ENCODE measurements at places on chromosomes 16 and 17.
A peak's percentile ranks its signal among the peaks of the same experiment; 100 is the strongest.

GRCh38 chr17:60156746-60157145, 7.0 kb downstream of the CA4 start:
- no peak for DNase-seq

DNA sequence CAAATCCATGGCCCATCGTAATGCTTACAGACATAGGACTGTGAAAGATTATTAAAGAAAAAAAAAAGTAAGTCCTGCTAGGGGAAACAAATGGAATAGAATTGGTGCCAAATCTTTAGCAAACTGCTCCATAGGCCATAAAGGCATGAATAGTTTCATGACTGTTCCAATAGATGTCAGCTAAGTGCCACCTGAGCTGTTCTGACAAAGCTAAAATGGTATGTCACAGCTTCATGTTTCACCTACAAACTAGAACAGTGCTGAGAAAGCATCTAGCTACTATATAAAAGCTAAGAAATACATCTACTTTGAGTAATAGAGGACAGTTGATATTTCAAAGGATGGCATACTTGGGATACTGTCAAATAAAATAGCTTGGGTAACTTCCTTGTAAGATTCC, 771.6 kb upstream of the CA10 start:
- no peak for DNase-seq

- DNase-seq, result peak; percentile 29
Observed at GRCh38 chr16:56610017-56610608, 1.7 kb downstream of the MT2A start.

- DNase-seq, result no peak
Observed at GRCh38 chr17:12756786-12757185, 32.5 kb upstream of the ARHGAP44 start.

DNA sequence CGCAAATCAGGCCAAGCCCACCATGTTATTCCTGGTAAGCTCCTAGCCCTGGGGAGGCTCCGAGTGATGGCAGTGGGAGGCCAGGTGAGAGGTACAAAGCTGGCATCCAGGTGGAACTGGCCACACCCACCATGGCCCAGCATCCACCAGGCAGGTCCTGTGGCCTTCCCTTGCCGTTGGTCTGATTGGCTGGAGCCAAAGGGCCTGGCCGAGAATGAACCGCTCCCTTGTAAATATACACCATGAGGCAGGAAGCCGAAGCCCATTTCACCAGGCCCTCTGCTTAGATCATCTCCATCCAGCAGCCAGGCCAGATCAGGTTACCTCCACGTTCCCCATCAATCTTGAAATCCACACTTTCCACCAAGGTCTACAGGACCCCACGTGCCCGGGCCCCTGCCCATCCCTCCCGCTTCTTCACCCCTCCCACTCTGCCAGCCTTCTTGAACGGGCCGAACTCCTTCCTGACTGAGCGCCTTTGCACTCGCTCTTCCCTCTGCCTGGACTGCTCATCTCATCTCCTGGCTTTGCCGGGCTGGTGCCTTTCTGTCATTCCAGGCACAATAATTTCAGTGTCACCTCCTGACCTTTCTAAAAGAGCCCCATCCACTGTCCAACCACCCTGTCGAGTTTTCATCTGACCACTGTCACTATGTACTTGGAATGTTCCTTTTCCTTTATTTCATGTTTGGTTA, 5.8 kb downstream of the SOCS1 start:
- no peak for DNase-seq

DNA sequence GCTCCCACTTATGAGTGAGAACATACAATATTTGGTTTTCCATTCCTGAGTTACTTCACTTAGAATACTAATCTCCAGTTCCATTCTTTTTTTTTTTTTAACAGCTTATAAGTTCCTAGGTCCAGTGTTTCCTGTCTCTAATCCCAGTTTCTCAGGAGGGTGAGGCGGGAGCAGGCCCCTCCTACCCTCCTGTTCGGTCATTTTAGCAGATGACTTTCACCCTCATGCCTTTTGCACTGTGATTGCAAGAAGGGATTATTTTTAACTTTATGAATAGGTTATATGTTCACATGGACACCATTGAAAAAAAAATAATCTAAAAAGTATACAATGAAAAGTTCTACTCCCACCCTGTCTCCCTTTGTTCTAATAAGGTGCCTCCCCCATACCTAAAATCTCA, 47.6 kb downstream of the CDH1 start:
- DNase-seq, result no peak

DNA sequence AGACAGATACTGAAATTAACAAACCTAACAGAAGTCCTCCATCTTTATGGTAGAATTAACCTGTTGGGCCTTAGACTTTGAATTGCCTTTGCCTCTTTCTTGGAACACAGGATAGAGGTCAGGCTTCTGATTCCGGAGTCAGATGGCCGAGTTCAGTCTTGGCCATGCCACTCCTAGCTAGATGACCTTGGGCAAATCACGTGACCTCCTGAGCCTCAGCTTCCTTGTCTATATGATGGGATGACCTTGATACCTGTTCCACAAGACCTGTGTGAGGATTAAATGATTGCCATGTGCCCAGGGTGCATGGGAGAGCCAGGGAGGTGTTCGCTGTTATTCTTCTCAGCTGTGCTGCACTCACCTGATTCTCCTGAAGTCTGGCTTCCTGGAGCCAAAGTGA, 161.4 kb downstream of the CMIP start:
- DNase-seq, result no peak

- no peak for DNase-seq
Observed at GRCh38 chr16:49362230-49362629, 11.4 kb upstream of the C16orf78 start.

DNA sequence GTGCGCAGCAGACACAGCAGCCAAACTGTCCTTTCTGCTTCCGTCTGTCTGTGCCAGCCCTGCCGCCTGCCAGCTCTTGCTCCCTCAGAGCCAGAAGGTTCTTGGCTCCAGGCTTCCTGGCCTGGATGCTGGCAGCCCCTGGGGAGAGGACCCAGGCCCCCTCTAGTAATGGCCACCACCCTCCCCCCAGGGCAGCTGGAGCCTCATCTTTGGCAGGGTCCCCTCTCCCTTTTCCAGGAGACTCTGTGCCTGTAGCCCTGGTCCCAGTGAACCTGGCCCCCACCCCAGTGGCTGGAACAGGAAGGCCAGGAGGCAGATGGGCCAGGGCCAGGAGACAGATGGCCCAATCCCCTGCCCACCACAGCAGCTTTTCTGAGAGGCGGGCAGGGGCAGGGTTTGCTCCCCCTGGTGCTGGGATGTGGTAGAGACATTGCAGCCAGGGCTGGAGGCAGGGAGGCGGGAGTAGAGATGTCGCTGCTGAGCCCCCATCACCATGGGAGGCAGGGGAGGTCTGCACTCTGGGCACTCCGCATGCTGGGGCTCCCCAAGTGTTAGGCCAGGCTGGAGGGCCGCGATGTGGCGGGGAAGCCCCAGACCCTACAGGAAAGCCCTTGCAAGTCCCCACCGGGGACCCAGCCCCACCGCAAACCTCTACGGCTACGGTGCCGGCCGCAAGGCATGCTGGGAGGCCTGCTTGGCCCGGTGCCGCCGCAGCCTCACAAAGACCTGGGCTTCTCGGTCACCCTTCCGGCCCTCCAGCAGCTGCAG, 16.7 kb downstream of the UNC13D start:
- DNase-seq, result peak; percentile 52

- no peak for DNase-seq
Observed at GRCh38 chr17:30323895-30324319, 9.9 kb downstream of the TMIGD1 start.

DNA sequence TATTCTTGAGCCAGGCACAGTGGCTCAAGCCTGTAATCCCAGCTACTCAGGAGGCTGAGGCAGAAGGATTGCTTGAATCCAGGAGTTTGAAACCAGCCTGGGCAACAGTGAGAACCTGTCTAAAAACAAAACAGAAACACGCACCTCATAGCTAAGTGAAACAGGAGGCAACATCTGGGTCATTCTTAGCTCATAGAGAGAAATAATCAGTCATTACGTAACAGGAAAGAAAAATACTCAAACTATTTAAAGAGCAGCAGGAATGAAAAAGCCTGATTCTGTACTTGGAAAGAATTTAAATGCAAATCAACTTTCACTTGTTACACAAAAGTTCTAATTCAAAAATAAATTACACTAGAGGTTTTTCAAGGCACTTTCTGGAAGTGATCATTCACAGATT, 17.2 kb downstream of the CHCT1 start:
- no peak for DNase-seq

- DNase-seq, result no peak
Observed at GRCh38 chr17:79613195-79613772, 2.4 kb upstream of the RBFOX3 start.

DNA sequence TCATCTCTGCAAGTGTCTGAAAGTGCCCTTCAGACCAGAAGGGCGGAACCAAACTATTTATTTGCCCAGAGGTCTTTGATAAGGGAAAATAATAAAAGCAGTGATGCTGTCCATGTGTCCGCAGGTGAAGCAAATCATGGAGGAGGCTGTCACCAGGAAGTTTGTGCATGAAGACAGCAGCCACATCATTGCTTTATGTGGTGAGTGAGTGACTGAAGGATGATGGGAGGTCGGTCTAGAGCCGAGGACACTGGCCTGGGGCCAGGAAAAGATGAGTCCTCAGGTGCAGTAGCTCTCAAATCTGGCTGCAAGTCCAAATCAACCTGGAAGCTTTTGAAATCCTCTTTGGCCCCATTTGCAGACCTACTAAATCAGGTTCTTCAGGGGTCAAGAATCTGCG, 6.1 kb downstream of the SGSM2 start:
- peak; percentile 11 for DNase-seq

DNA sequence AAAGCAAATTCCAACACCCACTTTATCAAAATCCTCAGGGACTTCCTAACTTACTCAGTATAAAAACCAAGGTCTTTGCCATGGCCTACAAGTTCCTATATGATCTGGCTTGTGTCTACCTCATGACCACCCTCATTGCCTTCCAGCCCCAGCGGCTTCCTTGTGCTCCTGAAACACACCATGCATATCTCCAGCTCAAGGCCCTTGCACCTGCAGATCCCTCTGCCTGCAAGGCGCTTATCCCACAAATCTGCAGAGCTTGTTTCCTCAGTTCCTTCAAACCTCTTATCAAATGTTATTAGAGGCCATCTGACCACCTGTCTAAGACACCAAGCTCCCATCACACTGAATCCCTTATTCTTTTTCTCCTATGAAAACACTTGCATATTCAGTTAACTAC, 2.6 kb downstream of the BBS2 start:
- DNase-seq, result no peak

GRCh38 chr16:11224096-11224893, 31.7 kb downstream of the SOCS1 start:
- DNase-seq, result peak; percentile 39

GRCh38 chr17:29115961-29116803, 64.0 kb downstream of the MYO18A start:
- DNase-seq, result no peak

DNA sequence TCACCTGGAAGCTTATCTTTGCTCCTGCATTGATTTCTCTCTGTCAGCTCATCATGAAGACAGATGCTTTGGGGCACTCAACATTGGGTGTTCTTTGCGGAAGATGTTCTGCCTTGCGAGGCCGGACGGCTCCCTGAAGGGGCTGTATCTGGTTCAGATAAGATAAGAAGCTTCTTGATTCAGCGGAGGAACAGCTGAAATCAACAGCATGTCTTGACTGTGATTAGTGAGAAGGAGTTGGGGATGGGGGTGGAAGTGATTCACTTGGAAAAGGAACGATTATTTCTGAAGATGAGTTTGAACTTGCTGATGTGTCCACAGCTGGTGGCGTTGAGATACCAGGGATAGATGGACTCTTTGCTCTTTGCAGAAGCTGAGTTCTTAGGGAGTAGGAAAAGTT, 126.9 kb upstream of the WSCD1 start:
- no peak for DNase-seq

- no peak for DNase-seq
Observed at GRCh38 chr16:10868596-10869469, 8.2 kb upstream of the CIITA start.

DNA sequence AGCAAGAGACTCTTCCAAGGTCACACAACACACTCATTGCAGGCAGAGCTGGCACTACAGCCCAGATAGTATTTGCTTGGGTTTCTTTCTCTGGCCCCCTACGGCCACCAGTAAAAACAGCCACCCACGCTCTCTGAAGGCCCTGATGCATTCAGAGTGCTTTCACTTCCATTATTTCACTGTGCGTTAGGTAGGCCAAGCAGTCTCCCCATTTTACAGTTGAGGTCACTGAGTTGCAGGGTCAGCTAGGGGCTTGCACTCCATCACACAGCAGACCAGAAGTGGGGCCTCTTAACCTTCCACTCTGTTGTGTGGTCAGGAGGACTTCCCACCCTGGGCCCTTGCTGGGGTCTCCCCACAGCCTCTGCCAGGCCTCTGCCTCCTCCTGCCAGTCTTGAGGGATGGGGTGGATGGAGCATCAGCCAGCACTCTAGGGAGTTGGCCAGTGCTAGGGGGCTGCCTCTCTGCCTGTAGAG, 2.5 kb downstream of the TBX21 start:
- no peak for DNase-seq

GRCh38 chr17:78923660-78924453, 1.3 kb downstream of the TIMP2 start:
- peak; percentile 31 for DNase-seq

- DNase-seq, result no peak
Observed at GRCh38 chr16:78278056-78278450, 178.6 kb downstream of the WWOX start.

DNA sequence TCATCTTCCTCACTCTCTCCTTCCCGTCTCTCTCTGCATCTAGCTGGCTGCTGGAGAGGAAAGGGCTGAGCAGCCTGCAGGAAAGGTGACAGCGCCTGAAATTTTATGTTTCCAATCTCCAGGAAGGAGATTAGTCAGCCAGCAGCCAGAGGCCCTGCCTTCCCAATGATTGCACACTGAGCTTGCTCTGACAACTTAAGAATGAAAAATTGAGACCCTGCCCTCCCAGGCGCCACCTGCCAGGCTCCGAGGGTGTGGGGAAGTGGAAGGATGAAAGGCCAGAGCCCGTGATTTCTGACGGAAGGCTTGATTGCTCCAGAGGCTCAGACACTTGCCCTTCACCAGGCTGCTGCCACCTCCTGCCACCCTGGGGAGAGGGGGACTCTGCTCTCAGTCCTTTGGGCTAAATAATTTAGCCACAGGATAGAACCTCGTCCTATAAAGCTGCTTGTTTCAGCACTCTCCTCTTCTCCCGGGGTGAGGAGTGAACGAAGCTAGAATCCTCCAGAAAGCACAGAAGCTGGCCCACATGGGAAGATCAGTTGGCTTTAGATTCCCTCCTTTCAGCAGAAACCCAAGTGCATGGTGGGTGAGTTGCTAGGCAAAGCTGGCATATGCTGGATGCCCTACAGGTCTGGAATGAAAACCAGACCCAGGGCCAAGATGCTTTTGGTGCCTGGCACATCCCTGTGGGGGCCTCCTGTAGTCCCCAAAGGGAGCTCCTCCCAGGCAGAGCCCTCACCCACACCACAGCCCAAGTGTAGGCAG, 33.5 kb downstream of the GRIN2C start:
- DNase-seq, result no peak

GRCh38 chr17:31475378-31476162, 84.1 kb downstream of the RAB11FIP4 start:
- no peak for DNase-seq

- DNase-seq, result no peak
Observed at GRCh38 chr17:17060001-17060922, 18.0 kb downstream of the MPRIP start.

GRCh38 chr16:87391324-87391949, 699 bp upstream of the MAP1LC3B start:
- no peak for DNase-seq

- DNase-seq, result no peak
Observed at GRCh38 chr17:11506635-11507034, 91.6 kb upstream of the DNAH9 start.
